Fibroblast of skin of right quadriceps (primary cell): ENCODE measurements at places on chromosomes 1 and 21.
A peak's percentile ranks its signal among the peaks of the same experiment; 100 is the strongest.

DNA sequence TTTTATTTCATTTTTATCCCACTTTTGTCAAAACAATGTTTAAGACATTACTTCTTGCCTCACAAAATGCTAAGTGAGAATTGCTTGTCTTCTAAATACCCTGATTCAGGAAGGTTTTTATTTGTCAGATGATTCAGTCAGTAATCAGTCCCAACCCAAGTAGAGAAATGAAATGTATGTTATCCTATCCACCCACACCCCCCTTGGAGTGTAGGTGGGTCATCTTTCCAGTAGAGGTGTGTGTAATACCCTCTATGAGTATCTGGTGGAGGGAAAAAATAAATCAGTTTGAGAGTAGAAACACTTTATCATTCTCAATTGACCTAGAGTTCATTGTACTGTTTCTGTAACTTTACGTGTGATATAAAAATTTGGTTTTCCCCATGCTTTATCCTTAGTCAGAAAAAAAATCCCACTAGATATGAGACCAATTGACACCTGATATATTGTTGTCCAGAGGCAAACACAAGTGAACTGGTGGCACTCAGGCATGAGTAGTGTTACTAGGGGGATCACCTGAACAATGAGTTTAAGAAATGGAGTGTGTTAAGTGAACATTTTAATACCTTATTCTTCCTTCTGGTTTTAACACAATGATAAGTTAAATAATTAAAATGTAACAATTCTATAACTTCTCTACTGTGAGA lies 153.8 kb upstream of the C1orf105 start:
- no peak for DNase-seq

GRCh38 chr1:14881775-14882672 lies 271.5 kb upstream of the TMEM51 start:
- no peak for DNase-seq

DNA sequence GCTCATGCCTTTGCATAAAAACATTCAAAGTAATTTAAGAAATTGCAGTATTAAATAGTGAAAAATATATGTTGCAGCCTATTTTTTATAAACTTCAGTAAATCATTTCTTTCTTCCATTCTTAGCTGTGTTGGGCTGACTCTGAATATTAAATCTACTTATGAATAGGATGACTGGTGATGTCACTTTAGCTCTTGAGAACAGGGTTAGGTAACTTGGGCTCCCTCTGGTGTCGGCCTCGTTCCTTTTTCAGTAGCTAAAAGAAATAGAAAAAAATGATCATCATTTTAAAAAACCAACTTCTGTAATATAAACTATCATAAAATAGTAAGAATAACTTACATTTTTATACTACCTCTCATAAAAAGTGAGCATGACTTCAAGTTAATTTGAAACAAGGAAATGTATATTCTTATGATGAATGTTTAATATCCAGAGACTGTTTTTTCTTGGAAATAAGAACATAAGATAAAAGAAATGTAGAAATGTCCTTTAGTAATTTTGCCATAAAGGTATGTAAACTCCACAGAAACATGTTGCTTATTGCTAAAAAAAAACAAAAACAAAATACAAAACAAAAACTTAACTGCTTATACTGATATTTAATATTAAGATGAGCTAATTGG lies 26.8 kb upstream of the NCAM2 start:
- peak; percentile 59 for DNase-seq

- DNase-seq = no peak
Observed at GRCh38 chr1:200036619-200037270, 9.2 kb downstream of the NR5A2 start.

- DNase-seq = peak; percentile 66
Observed at GRCh38 chr1:218351391-218352074, 6.4 kb downstream of the TGFB2 start.

DNA sequence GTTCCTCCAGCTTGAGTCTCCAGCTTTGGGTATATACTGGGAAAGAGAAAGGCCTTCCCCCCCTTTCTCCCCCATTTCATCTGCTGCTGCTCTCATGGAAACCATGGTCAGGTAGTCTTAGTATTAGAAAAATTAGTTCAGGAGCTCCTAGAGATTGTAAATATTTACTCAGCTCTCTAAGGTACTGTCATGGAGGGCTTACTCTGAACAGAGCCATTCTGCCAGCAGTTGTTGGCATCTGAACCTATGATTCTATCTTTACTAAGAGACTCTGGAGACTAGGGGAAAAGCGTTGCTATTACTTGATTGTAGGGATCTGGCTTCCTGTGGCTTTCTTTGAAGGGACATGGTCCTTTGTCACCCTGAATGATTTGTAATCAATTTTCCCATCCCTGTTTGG lies 6.1 kb downstream of the INTS3 start:
- DNase-seq = no peak

GRCh38 chr1:97163591-97164275 lies 442.1 kb downstream of the PTBP2 start:
- no peak for DNase-seq

DNA sequence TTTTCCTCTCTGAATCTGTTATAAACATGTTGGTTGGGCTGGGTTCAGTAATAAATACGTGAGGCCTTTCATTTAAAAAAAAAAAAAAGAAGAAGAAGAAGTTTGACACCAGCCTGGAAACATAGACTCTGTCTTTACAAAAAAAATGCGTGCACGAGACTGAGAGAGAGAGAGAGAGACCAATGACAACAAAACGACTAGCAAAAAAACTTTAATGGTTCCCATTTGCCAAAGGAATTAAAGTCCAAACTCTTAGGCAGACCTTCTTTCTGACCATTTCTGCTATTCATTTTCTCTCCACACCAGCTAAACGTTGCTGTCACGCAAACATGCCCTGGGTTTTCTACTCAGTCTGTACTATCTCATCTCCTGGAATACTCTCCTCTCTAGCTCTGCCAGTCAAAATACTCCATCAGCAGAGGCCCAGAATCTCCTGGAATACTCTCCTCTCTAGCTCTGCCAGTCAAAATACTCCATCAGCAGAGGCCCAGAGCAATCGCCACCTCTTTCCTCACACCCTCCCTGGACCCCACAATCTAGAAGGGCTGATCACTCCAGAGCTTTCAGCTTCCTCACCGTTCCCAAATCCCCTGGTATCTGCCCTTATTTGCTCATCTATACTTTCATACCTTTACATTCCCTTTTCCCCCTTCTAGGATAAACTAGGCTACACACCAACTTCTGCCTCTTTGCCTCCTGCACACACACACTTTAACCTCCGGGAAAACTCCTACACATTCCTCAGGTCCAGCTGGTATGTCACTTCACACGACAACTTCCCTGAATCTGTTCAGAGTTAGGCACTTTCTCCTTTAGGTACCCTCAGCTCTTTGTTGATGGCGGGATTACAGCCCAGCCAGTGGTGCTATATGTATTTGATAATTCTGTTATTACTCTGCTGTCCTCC lies 100.0 kb downstream of the CDC7 start:
- DNase-seq = no peak

GRCh38 chr21:44005593-44005992 lies 6.5 kb upstream of the TRAPPC10 start:
- DNase-seq = no peak

DNA sequence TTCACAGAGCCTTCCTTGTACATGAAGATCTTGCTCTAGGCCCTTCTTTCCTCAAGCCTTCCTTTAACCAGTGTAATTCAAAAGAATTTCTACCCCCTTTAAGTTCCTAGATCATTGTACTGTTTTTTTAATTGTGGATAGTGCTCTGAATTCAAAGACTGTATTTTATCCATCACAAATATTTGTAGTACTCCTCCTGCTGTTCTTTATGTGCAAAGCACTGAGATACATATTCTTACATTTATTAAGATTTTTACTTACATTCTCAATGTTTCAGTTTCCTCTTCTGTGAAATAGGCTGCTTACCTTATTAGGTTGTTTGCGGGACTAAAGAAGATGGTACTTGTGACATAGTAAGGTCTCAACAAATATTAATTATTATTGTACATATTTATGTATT lies 168.8 kb upstream of the PDE4B start:
- no peak for DNase-seq

- DNase-seq = no peak
Observed at GRCh38 chr1:55012661-55013060, 13.9 kb downstream of the BSND start.

GRCh38 chr1:1167841-1168450 lies 5.7 kb upstream of the TTLL10 start:
- DNase-seq = no peak

DNA sequence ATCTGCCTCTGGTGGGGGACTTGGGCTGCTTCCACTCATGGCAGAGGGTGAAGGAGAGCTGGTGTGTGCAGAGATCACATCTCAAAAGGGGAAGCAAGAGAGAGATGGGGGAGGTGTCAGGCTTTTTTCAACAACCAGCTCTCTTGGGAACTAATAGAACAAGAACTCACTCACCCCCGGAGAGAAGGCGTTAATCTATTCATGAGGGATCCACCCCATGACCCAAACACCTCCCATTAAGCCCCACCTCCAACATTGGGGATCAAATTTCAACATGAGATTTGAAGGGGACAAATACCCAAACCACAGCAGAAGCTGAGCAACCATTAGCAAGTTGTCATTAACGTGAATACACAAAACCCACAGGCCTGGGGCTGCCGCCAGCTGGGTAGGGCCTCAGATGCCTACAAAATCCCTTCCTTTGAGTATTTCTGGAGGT lies 12.0 kb upstream of the VWA5B1 start:
- DNase-seq = peak; percentile 67

DNA sequence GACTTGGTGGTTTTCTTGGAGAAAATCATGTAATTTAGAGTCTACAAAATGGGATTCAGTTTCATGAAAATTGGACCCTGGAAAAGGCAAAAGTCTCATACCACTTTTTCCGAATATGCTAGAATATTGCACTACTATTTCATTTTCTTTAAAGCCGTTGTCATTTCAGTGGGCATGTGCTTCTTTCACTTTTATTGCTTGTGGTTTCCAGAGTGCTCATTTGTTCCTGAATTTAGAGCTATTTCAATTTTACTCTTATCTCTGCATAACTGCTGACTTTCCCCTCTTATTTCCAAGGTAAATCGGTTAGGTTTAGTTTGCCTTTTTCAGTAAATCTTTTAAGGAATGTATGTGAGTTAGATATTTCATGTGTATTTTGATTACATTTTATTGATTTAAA lies 11.6 kb downstream of the HHAT start:
- no peak for DNase-seq

GRCh38 chr1:234368320-234369032 lies 4.8 kb upstream of the COA6 start:
- DNase-seq = no peak

- DNase-seq = no peak
Observed at GRCh38 chr1:219326843-219327242, 153.2 kb downstream of the LYPLAL1 start.

GRCh38 chr1:197884173-197884572 lies 18.3 kb upstream of the C1orf53 start:
- DNase-seq = no peak

DNA sequence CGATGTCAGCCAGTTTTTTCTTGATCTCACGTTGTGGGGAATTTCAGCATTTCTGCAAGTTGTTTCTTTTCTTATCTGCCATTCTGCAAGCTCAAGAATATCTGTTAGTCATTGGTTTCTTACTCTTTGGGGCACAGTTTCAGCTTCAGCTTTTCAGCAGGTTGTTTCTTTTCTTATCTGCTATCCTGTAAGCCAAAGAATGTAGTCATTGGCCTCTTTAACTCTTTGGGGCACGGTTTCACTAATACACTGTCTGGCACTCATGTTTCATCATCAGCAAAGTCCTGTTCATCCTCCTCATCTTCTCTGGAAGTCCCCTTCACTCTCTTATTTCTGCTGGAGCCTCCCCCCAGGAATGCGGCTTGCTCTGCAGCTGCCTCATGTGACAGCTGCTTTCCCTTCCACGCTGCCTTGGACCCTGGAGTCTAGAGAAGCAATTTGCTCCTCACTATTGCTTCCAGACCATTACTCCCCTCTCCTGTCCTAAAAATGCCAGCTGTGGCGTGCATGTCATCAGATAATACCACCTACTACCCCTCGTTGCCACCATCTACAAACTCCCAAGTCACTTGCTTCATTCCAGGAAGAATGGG lies 67.0 kb upstream of the CACNA1E start:
- DNase-seq = no peak

- no peak for DNase-seq
Observed at GRCh38 chr1:57741521-57741920, 317.7 kb upstream of the DAB1 start.

- no peak for DNase-seq
Observed at GRCh38 chr1:102535829-102536505, 539.2 kb upstream of the OLFM3 start.

DNA sequence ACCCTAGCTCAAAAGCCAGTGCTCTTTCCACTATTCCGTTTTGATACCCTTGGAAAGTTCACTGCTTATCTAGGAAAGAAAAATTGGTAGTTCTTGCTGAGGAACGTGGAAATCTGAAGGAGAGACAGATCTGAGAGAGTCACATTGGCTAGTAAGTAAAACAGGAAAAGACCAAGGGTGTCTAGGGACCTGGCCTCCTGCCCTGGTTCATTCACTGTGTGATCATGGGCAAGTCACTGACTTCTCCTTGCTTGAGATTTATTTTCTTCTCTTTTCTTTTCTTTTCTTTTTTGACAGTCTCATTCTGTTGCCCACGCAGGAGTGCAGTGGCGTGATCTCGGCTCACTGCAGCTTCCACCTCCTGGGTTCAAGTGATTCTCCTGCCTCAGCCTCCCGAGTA lies 90.8 kb downstream of the NFIA start:
- no peak for DNase-seq

DNA sequence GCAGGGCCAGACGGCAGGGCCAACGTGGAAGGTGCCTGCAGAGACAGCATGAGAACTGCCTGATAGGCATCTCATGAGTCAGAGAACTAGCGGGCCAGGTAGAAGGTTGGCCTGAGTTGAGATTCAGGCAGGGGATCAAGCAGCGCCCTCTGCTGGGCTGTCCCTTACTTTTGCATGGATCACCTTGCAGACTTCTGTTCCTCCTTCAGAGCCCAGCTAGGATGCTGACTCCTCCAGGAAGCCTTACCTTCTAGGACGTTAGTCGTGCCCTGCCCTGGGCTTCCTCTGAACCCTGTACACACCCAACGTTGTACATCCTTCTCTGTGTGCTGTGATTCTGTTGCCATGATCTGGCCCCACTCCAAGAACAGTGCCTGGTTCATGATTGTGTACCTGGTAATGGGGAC lies 231.3 kb upstream of the VAMP3 start:
- DNase-seq = no peak

- no peak for DNase-seq
Observed at GRCh38 chr21:45788637-45789506, 145.3 kb downstream of the PCBP3 start.

DNA sequence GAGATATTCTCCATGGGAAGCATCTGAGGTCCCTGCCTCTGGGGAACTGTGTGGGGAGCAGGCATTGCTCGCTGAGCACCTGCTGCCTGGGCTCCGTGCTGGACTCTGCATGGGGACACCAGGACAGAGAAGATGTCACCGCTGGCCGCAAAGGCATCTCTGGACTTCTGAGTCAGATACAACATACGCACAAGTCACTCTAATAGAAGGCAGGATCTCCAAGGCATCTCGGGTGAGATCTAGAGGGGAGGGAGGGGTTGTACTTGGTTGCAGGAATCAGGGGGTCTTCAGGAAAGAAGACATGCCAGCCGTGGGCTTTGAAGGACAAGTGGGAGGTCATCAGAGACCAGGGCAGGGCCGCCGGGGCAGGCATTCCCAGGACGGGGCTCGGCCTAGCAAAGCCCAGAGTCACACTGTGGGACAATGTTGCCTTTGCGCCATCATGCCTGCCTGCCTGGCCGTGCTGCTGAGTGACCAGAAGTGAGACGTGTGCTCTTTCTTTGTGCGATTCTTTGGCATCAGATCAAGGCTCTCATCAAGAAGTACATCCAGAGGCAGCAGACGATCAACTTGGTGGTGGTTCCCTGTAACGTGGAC lies 28.3 kb downstream of the MX2 start:
- DNase-seq = no peak
